ENCODE measurements at places on chromosomes 13 and 19. TPM values are rescaled to one million over a fixed set of nuclear protein-coding genes. Genes with fewer than 3 reads are reported as not detected.

The ZNF865 gene
- 6.0 TPM for polyA plus RNA-seq

DNA sequence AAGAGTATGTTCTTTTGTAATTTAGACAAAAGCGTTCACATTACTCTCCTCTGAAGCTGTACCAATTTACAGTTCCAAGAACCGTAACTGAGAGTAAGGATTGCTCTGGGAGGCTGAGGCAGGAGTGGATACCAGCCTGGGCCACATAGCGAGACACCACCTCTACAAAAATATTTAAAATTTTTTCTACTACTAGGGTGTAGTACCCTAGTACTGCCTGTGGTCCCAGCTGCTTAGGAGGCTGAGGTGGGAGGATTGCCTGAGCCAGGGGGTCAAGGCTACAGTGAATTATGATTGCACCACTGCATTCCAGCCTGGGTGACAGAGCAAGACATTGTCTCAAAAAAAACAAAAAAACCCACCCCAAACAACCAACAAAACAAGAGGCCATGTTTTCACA lies 12.1 kb upstream of the CYP2A6 start:
- no peak overlapping the region for H3K27ac ChIP-seq
- no peaks in the 10 kb centered on the region for H3K27me3 ChIP-seq
- H3K36me3 ChIP-seq: no peaks in the 10 kb centered on the region
- DNase-seq: no peak
- no peaks in the 10 kb centered on the region for H3K4me1 ChIP-seq

The ARID3A gene
- polyA plus RNA-seq: 3.2 TPM

The OR7C1 gene
- not detected for polyA plus RNA-seq

The KPTN gene
- polyA plus RNA-seq: 9.7 TPM

Measured in CD14-positive monocyte (primary cell).